Endothelial cell (in vitro differentiated cells): ENCODE measurements at places on chromosomes 13 and 19.
A peak's percentile ranks its signal among the peaks of the same experiment; 100 is the strongest.

DNA sequence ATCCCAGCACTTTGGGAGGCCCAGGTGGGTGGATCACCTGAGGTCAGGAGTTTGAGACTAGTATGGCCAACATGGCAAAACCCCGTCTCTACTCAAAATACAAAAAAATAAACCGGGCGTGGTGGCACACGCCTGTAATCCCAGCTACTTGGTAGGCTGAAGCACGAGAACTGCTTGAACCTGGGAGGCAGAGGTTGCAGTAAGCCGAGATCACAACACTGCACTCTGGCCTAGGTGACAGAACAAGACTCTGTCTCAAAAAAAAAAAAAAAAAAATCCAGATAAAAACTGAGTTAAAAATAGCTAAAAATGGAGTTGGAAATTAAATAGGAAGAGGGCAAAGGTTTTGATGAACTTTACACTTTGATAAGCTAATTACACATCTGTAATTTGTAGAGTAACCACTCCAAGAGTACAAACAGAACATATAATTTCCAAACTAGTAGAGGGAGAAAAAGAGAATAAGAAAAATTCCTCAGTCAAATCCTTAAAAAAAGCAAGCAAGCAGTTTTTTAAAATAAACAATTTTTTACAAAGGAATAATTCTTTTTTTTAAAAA lies 10.3 kb downstream of the TGDS start:
- peaks cover 28% of the 10 kb centered on the region for H3K36me3 ChIP-seq
- H3K4me3 ChIP-seq, result no peak overlapping the region
- no peaks in the 10 kb centered on the region for H3K4me1 ChIP-seq
- no peak for DNase-seq
- no peaks in the 10 kb centered on the region for H3K27me3 ChIP-seq

DNA sequence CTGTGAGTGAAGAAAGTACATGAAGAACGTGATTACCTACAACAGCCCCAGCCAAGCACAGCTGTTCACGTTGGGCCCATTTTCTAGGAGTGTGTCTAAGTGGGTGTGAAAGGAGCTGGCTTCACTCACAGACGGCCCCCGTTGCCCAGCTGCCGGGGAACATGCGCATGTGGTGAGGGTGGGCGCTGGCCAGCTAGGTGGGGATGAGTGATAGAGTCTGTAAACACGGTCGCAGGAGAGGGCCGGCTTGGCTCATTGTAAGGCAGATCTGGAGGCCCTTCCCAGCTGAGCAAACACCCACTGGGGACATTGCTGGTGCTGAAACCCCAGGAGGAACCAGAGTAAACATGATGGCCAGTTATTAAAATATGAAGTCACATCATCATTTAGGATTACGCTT lies 160.5 kb downstream of the TEX29 start:
- peaks cover 3% of the 10 kb centered on the region for H3K36me3 ChIP-seq
- peaks cover 5% of the 10 kb centered on the region for H3K27me3 ChIP-seq

DNA sequence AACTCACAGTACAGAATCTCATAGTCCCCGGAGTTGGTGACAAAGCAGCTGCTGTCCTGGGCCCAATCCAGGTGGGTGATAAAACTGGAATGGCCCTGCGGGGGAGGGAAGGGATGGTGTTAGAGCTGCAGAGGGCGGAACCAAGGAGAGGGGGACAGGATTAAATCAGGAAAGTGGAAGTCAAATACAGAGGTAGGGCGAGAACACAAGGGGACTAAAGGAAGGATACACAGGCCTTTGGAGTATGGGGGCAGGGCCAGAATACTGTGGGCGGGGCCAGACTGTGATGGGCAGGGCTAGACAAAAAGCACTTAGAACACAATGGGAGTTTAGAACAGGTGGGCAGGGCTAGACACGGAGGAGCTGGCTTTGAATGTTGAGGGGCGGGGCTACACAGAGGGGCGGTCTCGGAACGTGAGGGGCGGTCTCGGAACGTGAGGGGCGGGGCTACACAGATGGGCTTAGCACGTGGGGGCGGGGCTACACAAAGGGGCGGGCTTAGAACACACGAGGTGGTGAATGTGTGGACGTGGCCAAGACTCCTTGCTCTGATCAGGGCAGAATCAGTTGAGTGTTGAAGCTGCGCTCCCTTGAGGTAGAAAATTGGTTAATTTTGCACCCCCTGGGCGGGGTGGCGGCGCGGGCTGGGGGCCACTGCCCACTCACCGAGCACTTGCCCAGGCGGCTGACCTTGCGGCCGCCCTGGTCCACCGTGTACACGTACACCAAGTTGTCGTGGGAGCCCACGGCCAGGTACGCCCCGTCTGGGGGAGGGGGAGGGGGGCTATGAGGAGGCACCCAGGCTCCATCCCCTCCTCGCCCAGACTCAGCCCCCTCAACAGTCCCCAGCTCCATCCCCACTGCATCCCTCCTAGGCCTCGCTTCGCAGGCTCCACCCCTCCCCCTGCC lies 14.0 kb upstream of the GPR4 start:
- H3K4me1 ChIP-seq, result peaks cover 3% of the 10 kb centered on the region
- H3K36me3 ChIP-seq, result peaks cover 10% of the 10 kb centered on the region
- H3K27me3 ChIP-seq, result peaks cover 9% of the 10 kb centered on the region
- H3K27ac ChIP-seq, result peak overlapping the region; percentile 99
- peak overlapping the region; percentile 95 for H3K4me3 ChIP-seq

- H3K4me1 ChIP-seq, result no peaks in the 10 kb centered on the region
- H3K36me3 ChIP-seq, result no peaks in the 10 kb centered on the region
- no peak overlapping the region for H3K27ac ChIP-seq
- DNase-seq, result no peak
- no peak overlapping the region for H3K4me3 ChIP-seq
Measured at GRCh38 chr13:69690999-69691398, 416.6 kb upstream of the ATXN8OS start.
